ENCODE measurements at places on chromosomes 7 and 10.

GRCh38 chr7:141609576-141609975 lies 58.4 kb downstream of the AGK start:
- DNase-seq, result no peak

DNA sequence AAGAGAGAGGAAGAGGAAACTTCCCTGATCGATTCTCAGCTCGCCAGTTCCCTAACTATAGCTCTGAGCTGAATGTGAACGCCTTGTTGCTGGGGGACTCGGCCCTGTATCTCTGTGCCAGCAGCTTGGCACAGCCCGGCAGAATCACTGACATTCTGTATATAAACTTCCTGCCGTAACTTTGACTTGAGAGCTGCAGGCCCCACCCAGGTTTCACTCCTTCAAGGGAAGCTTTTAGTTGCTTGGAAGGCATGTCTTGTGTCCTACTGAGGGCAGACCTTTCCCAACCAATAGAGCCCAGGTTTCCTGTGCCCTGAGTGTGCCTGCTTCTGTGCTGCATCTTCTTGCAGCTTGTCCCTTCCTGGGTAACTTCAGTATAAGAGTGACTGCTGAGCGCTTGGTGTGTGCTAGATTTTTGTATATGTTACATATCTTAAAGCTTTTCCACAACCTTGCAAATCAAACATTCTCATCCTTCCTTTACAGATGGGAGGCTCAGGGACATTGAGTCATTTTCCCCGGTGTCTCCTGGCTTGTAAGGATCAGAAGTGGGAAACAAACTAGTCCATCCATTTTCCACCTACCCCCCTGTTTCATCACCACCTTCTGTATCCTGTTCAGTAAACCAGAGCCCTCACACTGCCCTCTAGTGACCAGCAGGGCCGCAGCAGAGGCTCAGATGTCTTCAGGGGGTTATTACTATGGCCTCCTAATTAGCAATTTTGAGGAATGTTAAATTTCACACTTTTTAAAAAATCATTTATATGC lies 225.2 kb upstream of the PRSS58 start:
- DNase-seq, result peak; percentile 59

DNA sequence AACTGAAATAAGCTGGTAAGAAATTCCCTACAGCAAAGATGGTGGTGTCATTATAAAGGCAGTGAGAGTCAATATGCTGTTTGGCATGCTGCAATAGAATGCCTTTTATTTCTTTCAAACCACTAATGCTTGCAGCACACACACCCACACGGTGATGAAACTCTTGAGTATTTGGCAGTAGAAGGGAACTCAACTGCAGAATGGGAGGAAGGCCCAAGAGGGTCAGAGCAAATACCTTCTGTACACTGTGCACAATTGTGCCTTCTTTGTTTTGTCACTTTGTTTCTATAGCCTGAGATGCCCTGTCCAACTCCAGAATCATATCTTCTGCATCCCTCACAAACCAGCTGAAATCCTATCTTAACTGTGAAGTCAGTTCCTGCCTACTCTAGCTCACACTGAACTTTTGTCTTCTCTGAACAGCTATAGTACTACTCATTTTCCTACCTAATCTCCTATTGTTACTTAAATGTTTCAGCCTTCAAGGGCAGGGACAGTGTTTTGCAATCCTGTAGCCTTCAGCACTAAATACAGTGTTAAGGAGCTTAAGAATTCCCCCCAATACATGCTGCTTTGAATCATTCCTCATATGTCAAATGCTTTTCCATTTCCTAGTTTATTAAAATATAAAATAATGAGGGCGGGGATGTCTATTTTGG lies 22.2 kb downstream of the MMS19 start:
- no peak for DNase-seq

DNA sequence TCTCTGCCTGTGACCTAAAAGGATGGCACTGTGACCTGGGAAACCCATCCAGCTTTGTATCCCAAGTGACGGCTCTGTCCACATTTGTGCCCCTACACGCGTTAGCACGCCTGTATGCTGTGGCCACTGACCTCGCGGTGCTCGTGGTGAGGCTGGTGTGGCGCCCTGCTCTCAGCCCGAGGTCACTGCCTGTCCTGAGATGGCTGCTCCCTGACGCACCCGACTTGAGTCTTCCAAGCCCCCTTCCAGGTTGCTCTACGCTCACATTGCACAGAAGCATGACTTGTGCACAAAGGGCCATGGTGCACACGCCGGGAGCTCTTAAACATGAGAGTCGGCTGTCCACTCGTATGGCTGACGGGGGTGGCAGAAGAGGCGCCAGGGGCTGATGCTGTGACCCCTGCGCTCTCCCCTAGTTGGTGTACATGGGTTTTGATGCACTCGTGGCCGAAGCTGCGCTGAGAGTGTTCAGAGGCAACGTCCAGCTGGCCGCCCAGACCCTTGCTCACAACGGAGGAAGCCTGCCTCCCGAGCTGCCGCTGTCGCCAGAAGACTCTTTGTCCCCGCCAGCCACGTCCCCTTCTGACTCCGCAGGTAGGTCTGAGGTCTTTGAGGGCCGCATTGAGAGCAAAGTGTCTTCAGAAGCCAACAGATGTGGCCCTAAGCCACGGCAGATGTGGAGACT lies 33.5 kb downstream of the WDR86 start:
- no peak for DNase-seq
